ENCODE measurements at places on chromosomes 12 and 14.
A peak's percentile ranks its signal among the peaks of the same experiment; 100 is the strongest.

DNA sequence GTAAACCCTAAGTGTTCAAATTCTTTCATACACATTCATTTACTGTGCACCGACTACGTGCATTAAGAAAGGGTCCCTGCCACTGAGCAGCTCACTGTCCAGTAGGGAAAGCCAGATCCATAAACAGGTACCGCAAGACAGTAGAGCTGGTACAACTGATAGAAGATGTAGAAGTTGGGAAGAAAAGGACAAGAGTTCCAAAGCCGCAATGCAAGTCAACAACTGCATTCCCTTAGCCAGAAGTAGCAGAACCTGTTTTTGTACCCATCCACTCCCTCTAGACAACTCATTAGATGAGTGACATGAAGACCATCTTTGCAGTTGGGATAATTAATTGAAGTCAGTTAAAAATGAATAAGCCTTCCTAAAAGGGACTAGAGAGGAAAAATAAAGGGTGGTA is 1.3 kb downstream of the SENP1 start:
- no peak for DNase-seq

DNA sequence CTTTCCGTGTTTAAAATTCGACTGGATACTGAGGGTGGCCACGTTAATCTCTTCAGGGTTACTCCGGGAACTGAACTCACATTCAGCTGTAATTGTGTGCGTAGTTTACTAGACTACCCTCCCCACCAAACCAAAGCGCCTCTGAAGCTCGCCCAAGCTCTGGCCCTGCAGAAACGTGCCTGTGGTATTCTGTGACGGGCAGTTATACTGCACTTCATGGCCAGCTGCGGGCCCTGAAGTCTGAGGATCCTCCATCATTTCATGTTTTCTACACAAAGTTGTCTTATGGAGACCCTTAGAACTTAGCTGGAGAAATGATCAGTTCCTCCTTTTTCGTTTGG is 688 bp downstream of the ZNF26 start:
- DNase-seq = no peak

DNA sequence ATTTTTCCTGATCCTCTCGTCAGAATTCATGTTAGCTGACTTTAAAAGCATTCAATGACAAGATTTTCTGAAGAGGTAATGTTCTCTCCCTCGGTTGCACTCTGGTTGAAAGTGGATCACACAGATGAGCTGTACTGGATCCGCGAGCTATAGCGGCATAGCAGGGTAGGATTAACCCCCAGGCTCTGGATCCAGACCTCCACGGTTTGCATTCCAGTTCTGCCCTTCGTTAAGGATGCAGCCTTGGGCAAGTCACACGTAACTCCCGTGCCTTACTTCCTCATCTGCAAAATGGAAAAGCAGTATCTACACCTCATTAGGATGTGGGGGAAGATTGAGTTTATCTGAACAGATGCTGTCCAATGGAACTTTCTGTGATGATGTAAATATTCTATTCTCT is 13.8 kb downstream of the CCDC92 start:
- DNase-seq = no peak

DNA sequence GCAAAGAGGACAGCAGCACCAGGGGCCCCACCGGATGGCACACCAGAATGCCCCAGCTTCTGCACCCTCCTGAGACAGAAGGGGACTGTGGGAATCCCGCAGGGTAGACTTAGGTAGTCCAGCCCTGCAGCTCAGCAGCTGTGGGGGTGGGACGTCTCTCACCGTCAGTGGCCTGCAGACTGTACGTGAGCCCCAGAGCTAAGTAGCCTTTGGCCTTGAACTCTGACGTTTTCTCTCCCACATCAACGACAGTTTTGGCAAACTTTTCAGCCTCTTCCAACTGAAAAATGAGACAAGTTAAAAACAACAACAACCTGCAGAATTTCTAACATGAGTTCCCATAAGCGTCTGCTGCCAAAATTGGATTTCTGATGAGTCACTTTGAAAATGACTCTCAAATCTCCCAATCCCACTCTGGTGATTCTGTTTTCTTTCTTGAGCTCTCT is 161.4 kb downstream of the TTC7B start:
- DNase-seq = no peak

DNA sequence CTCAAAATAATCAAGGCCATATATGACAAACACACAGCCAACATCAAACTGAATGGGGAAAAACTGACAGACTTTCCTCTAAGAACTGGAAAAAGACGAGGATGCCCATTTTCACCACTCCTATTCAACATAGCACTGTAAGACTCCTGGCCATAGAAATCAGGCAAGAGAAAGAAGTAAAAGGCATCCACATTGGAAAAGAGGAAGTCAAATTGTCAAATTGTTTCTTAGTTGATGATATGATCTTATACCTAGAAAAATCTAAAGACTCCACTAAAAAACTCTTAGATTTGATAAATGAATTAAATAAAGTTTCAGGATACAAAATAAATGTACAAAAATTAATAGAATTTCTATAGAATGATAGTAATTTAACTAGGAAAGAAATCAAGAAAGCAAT is 11.2 kb downstream of the OR8S1 start:
- DNase-seq = no peak

DNA sequence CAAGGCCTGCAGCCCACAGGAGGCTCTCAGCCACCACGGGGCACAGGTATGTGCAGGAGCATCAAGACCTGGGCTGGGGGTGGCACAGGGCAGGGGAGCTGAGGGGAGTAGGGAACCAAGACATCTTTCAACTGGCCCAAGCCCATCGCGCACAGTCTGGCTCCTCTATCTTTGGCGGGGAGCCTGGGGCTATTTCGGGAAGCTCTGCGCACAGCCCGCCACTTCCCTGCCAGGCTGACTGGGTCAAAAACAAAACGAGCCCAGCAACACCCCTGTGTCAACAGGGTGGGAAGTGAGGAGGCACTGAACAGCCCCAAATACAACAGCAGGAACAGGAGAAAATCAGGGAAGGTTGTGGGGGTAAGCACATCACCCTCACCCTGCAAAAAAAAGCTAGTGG is 83.9 kb downstream of the ARL6IP4 start:
- DNase-seq = peak; percentile 40

GRCh38 chr12:94740601-94741362 is 90.4 kb upstream of the TMCC3 start:
- DNase-seq = no peak

- DNase-seq = no peak
These were observed 214.7 kb upstream of the RTL1 start for GRCh38 chr14:101118233-101118632.

DNA sequence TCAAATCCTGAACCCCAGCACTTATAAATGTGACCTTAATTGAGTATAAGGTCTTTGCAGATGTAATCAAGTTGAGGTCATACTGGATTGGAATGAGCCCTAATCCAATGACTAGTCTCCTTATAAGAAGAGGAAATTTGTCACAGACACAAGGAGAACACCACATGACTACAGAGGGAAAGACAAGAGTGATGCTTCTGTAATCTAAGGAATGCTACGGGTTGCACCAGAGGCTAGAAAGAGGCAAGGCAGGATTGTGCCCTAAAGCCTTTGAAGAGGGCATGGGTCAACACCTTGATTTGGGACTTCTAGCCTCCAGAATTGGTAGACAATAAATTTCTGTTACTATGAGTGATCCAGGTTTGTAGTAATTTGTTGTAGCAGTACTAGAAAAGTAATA is 135.0 kb downstream of the FOXG1 start:
- no peak for DNase-seq

- DNase-seq = no peak
These were observed 30.3 kb downstream of the PPP2R5E start for GRCh38 chr14:63512861-63513260.

- DNase-seq = no peak
These were observed 33.6 kb upstream of the METAP2 start for GRCh38 chr12:95440401-95440800.

DNA sequence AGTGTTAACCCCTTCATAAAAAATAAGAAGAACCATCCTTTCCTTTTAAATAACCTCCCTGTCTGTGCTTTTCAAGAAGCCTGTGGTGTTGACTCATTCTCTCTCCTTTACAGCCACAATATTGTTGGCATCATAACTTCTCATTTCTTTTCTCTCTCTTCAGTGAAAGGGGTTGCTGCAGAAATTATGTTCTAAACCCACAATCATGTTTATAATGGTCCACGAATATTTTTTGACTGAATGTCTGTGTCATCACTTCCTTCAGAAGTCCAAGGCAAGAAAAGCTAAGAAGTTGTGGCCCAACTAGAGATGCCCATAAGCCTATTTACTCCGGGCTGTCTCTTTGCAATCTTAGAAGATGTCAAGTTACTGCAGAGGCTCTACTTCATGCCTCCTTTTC is 488.3 kb downstream of the APAF1 start:
- no peak for DNase-seq

DNA sequence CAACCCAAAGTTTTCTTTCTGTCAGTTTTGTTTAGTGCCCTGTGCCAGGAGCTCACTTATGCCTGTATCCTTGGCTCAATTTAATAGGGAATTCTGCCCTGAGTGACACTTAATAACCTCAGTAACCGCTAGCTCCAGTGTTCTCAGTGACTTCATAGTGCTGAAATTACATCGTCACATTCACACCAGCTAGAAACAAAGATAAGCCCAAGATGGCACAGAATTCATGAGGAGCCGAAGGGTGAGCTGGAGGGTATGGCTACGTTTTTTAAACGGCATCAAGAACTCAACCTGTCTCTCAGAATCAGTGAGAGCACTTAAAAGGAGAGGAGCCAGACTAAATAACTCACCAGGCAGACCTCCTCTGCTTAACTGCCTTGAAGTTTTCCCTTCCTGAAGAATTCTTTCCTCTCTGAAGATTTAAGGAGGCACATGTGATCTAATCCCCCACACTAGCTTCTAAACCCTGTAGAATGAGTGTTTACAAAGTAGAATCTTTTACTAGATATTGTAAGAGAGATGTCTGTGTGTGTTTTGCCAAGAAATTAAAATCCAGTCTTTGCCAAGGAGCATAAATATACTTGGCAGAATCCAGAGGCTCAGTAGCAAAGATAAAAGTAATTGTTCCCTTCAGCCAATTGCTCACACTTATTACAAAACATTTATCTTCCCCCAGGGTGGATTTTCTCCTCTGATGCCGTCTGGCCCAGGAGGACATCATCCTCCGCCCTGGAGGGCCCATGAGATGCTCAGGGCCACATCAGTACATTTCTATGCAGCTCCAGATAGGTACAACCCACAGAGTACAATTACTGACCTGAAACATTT is 37.3 kb downstream of the PTGER2 start:
- DNase-seq = no peak

- no peak for DNase-seq
These were observed 52.8 kb downstream of the AKAP6 start for GRCh38 chr14:32381869-32382268.

DNA sequence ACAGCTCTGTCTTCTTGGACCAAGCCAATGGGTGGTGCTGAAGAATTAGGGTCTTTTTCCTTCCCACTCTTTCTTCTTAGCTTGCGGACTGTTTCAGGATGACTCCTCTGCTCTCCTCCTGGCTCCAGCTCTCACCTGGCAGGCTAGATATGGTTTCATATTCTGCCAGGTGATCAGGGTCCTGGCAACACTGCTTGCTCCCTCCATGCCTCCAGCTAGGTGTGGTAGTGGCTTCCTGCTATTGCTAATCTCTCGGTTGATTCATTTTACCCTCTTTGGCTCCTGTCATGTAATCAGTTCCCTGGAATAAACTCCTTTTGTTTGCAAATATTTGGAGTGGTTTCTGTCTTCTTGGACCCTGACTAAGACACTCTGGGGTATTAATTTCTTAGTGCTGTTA is 4.3 kb upstream of the GZMH start:
- no peak for DNase-seq

DNA sequence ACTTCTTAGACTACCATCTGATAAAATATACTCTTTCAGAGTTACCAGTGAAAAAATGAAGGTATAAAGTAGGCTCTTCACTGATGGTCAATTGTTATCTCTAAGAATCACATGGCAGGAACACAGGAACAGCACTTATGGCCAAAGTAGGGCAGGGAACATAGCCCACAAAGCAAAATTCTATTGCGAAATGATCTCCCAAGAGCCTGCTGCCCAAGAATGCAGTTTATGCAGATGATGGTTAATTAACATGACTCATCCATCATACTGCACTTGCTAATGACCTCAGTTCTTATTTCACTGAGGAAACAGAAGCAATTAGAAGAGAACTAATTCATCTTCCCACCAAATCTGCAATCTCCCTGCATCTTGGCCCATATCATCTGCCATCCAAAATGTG is 133.8 kb downstream of the SLC2A13 start:
- no peak for DNase-seq

DNA sequence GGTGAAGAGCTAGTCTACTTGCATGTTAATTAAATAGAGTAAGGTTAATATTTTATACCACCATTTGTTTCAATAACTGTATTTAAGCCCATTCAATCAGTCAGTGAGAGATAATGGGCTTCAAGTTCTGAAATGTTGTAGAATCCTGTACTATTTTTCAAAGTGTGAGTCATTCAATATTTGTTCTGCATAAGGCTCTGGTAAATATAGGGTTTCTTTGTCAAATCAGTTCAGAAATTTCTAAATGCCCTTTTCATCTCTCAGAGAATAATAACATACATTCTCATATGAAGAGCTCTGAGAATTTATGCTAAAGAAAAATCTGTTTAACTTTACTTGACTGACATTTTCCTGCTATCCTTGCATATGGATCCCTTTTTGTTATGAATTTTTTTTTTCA is 493.3 kb downstream of the TMTC2 start:
- no peak for DNase-seq

All from head of caudate nucleus (tissue), 42 donors.